ENCODE measurements at places on chromosomes 2 and 18.

GRCh38 chr2:239150125-239151011, 250.5 kb downstream of the HDAC4 start:
- no peak for DNase-seq

- no peak for DNase-seq
Observed at GRCh38 chr2:58866527-58866926, 625.4 kb upstream of the FANCL start.

DNA sequence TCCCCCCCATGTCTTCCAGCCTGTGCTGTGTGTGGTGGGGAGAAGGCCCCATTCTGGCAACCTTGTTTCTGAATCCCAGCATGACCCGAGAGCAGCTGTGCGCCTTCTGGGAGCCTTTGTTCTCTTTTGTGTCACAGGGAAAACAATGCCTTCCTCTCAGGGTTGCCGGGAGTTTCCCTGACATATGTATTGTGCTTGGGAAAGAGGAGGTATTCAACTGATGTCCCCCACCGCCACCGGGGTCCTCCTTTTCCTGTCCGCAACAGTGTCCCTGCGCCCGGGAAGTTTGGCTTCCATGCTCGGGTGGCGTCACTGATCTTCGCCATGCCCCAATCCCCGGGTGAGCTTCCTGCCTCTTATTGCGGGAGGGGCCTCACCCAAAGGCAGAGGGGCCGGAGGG, 77.5 kb upstream of the ASB18 start:
- no peak for DNase-seq

- peak; percentile 96 for DNase-seq
Observed at GRCh38 chr2:159071190-159071915, 102.9 kb downstream of the TANC1 start.

DNA sequence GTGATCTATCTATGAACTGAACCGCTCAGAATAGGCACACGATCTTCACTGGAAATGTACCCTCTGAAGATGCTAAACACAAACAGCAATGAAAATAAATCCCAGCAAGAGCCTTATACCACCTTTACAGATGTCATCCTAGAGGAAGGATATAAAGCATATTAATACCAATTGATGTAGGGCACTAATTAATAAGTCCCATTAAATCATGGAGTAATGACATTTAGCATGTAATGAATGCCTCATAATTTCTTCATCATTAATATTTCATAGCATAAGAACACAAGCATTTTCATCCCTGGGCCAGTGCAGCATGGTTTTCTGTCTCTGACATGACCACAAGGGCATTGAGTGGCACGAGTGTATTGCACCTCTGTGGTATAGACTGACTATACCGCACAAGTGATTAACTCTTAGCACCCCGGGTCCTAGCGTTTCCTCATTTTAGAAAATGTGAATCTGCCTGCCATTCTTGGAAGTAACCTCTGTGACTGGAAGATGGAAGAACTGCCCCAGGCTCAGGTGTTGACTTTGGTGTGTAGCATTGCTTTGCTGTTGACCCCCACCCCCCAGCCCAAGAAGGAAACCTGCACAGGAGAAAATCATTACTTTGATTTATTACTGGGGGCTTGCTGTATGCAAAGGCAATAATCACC, 1.4 kb upstream of the TMEM178A start:
- DNase-seq: no peak

GRCh38 chr2:88600038-88600465, 27.2 kb downstream of the EIF2AK3 start:
- peak; percentile 84 for DNase-seq

GRCh38 chr2:215364157-215365155, 52.6 kb downstream of the ATIC start:
- DNase-seq: peak; percentile 26

DNA sequence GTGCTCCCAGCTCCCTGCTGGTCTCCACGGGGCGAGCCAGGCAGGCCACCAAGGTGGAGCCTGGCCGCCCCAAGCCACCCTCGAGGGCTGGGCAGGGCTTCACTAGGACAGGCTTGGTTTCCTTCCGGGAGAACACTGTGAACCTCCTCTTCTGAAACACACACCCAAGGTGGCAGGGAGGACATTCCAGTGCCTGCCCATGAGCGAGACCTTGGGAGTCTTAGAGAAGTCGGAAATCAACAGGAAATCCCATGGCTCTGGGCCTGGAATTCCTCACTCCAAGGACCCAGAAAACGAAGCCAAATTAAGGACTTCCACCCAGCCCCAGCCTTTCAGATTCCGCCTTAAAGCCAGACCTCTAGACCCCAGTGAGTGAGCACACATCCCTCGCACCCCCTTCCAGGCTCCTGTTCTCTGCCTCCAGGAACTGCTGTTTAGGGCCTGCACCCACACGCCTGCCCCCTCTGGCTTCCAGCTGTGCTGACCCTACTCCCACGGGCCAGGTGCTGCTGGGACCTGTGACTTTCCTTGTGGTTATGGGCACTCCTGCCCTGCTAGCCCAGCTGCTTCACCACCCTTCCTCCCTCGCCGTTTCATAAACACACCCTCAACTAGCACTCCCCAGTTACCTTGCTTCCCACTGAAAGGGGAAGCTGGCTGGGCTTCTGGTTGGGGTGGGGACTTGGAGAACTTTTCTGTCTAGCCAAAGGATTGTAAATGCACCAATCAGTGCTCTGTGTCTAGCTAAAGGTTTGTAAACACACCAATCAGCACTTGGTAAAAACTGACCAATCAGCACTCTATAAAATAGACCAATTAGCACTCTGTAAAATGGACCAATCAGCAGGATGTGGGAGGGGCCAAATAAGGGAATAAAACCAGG, 13.7 kb downstream of the GPR17 start:
- no peak for DNase-seq

DNA sequence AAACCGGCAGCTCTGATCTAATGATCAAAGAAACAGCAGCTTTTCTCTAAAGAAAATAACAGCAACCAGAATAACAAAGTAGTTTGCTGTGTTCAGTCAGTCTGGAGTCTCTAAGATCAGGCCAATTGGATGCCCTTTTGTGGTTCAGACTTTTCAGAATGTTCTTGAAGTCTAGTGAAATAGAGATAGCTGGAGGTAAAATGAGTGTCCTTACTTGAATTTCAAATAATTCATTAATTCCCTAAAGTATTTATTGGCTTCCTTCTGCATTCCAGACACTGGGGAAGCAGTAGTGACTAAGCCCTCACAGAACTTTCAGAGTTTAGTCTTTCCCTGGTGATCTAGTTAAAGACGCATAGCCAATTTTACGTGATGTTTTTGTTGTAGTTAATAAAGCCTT, 58.7 kb downstream of the C18orf54 start:
- DNase-seq: peak; percentile 54

- no peak for DNase-seq
Observed at GRCh38 chr2:56182420-56182819, 1.4 kb upstream of the CCDC85A start.

DNA sequence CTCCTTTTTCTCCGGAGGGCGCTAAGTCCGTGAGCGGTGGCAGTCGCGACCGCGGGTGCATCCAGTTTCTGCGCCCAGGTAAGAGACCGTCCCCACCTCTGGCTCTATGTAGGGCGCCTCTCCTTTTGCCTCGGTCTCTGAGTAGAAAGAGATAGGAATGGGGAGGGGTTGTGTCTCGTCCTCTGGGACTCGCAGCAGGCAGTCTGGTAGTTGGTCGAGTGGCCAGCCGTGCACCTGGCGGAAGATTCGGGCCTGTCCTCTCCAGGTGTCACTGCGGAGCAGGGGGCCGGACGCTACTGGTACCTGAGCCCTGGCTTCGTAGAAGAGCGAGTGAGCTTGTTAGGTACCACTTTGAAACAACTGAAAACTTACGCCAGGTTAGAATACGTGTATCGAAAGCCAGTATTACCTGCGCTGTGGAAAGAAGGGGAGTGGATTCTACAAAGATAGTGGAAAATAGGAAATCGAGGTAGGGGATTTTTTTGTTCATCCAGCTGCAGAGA, 403 bp downstream of the MAP2 start:
- no peak for DNase-seq

DNA sequence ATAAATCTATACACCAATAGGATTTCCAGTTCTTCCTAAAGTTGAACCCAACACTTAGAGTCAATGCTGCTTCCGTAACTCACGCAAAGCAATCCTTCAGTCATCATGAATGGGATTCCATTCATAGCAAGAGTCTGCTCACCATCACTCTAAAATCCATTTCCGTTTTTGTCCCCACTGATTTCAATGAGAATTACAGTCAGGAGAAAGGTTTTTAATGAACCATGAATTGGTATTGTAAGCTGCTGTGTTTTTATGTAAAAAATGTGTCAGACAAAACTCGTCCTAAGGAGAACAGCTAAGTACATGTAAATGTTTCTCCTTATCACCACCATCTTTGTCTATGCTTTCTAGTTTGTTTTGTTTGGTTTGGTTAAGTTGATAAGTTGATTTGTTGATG, 391.5 kb downstream of the IRS1 start:
- no peak for DNase-seq

DNA sequence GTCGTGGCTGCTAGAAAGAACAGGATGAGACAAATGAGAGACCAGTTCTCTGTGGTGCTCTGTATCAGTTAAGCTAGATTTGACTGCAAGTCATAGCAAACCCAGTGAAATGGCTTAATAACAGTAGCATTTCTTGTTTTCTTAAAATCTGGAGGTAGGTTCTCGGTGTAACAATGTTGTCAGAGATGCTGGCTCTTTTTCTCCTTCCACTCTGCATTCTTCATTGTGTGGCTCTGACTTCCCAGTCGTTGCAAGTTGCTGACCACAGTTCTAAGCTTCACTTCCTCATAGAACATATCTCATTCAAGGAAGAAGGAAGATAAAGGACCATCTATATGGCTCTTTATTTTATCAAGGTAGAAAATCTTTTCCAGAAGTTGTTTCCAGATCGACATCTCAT, 7.9 kb upstream of the CKAP2L start:
- DNase-seq: no peak

DNA sequence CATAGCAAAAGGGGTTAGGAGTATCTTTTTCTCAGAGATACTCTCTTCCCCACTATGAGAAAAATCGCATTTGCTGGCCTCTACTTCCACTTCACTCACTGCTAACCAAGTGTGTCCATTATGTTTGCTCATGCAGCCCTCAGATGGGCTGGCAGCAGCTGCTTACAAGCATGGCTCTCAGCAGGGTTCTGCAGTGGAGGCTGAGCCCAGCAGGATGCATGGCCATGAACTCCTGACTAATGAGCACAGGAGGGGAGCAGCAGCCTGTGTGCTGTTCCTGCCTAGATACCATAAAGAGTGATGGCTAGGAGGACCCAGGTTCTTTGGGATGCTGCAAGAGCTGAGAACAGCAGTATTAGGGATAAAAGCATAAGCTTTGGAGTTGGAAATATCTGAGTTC, 316.9 kb upstream of the THSD7B start:
- DNase-seq: no peak

DNA sequence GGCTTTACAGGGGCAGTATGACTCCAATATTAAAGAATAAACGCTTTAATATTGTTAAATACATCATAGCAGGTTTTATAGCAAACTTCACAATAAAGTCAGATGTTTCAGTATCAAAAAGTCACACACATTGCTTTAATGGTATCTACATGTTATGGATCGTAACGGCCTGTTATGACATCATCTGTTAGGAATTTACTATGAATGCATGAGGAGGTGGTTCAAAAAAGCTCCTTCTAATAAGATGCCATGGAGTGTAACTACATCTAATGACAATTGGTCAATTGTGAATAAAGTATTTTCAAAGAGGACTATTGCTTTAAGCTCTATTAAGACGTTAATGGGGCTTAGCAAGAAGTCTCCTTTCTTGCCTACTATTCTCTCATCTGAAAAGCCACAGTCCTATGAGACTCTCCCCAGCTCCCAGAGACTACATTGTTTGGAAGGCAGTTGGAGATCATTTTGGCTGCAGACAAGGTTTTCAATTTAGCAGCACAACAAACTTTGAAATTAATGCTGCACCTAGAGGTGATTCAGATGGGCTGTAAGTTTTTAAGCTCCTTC, 300.7 kb upstream of the MEIS1 start:
- no peak for DNase-seq

- DNase-seq: no peak
Observed at GRCh38 chr2:102932501-102932900, 170.7 kb downstream of the TMEM182 start.

DNA sequence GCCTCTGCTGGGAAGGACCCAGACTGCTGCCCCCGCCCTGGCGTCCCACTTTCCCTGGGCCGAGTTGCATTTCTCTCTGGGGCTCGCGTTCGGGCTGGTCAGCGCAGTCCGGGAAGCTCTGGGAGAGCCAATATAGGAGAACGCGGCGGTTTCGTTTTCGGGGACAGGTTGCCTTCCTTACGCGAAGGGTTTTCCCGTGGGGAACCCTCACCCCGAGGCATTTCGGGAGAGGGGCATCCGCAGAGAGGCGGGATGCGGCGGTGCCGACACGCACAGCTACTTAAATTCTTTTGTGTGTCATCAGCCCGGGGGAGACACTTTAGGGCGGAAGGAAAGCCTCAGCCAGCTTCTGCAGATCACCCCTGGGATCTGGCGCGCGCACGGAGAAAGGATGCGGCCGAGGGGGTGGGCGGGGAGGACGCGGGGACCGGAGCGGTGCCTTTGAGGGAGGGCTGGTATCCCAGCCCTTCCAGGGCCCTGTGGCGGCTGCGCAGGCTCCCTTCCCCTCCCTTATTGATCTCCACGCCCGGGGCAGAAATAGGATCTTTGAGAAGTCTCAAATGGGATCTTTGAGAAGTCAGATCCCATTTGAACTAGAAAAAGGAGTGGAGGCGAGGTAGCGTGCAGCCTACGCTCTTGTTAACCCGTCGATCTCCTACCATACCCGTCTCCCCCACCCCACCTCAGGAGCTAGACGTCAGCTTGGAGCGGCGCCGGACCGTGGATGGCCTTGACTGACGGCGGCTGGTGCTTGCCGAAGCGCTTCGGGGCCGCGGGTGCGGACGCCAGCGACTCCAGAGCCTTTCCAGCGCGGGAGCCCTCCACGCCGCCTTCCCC, 1.2 kb downstream of the GATA6 start:
- peak; percentile 66 for DNase-seq

- no peak for DNase-seq
Observed at GRCh38 chr2:48771241-48772014, 15.9 kb upstream of the LHCGR start.

DNA sequence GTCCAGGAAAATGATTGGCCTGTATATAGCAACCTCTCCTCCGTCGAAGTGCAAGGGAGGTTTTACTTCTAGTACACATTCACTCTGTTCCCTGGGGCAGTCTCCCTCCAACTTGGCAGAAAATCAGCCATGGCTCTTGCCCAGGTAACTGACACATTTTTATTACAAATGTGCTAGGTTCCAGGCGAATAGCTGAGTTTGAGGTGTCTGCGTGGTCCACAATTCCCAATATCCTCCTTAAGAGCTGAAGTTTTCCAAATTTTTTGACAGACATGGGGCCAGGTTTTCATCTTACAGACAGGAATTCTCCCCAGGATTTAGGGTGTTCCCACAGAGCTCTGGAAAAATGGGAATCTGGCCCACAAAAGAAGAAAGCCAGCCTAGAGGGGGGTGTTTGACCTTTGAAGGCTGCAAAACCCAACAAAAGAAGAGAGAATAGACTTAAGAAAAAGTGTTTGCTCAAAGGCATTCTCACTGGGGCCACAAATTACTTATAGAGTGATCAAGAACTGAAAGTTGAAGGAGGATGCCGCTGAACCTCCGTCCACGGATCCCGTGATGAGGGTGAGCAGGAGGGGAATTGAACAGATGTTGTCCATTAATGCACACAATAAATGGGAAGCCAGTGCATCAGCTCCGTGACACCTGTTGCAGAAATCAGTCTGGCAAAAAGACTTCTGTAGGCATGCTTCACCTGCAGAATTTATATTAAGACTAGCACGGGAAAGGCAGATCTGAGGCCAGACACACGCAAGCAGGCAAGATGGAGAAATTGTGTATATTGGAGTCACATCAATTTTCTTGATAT, 242.3 kb upstream of the COPS8 start:
- no peak for DNase-seq

- DNase-seq: no peak
Observed at GRCh38 chr2:45836316-45836715, 184.8 kb downstream of the PRKCE start.

GRCh38 chr2:181464966-181465365, 7.8 kb downstream of the ITGA4 start:
- DNase-seq: no peak
